ENCODE measurements at places on chromosomes 2 and 18.

DNA sequence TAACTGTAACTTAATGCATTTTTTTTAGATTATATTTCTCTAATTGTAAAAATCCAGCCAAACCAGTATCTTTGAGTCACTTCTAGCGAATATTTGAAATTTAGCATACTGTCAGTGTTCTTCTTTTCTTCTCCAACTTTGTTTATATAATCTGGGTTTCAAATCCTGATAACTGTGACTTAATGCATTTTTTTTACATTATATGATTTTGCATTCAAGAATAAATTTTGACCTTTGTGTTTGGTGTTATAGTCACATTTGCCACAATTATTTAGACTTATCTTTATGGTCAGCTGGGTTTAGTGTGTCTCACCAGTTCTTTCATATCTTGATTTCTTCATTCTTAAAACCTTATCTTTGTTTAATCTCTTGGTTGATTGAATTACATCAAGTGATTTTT, 345.7 kb downstream of the SLC4A3 start:
- no peaks in the 10 kb centered on the region for H3K27me3 ChIP-seq
- no peak overlapping the region for H3K27ac ChIP-seq
- no peaks in the 10 kb centered on the region for H3K36me3 ChIP-seq
- H3K4me3 ChIP-seq, result no peak overlapping the region
- no peak for DNase-seq

DNA sequence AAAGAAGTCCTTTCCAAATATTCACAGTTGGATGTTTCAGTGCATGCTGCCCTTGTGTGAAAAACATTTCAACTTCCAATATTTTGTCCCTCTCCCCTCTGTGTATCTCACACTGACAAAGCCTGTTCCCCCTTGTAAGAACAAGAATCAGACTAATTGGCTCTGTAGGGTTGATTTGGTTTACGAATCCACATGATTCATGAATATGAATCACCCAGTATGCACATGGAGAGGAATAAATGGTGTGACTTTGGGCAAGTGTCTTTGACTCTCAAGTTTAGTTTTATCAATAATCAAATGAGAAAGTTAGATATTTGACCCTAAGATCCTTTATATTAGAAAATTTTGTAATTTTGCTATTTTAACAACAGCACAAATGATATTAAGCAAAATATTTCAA, 9.3 kb upstream of the CDH20 start:
- H3K36me3 ChIP-seq, result no peaks in the 10 kb centered on the region
- H3K27ac ChIP-seq, result no peak overlapping the region
- peaks cover 12% of the 10 kb centered on the region for H3K27me3 ChIP-seq
- H3K4me3 ChIP-seq, result no peak overlapping the region
- H3K4me1 ChIP-seq, result no peaks in the 10 kb centered on the region

GRCh38 chr2:101026923-101027469, 24.9 kb downstream of the RPL31 start:
- no peak for DNase-seq
- H3K27ac ChIP-seq, result no peak overlapping the region
- no peak overlapping the region for H3K4me3 ChIP-seq
- H3K27me3 ChIP-seq, result no peaks in the 10 kb centered on the region
- H3K4me1 ChIP-seq, result no peaks in the 10 kb centered on the region
- no peaks in the 10 kb centered on the region for H3K36me3 ChIP-seq

DNA sequence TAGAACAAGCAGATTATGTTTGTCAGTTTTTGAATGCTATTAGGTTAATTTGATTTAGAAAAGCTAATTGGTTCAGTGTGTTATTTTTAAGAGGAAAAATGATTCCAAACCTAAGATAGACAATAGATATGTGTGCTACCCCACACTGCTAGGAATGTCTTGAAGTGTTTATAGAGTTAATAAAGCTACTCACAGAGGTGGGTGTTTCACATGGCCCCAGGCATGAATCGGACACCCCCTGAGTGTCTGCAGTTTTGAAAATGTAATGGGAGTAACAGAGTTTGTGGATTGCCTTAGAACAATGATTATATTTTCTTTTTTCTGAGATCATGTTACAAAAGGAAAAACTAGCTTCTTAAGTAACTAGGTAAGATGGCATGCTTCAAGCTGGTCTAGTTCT, 348.3 kb downstream of the ADCYAP1 start:
- no peaks in the 10 kb centered on the region for H3K36me3 ChIP-seq
- H3K4me1 ChIP-seq, result no peaks in the 10 kb centered on the region
- no peaks in the 10 kb centered on the region for H3K27me3 ChIP-seq

GRCh38 chr18:69383186-69383585, 17.5 kb upstream of the DOK6 start:
- no peaks in the 10 kb centered on the region for H3K4me1 ChIP-seq
- no peak overlapping the region for H3K4me3 ChIP-seq
- H3K27me3 ChIP-seq, result peaks cover 3% of the 10 kb centered on the region
- H3K27ac ChIP-seq, result no peak overlapping the region
- no peak for DNase-seq

DNA sequence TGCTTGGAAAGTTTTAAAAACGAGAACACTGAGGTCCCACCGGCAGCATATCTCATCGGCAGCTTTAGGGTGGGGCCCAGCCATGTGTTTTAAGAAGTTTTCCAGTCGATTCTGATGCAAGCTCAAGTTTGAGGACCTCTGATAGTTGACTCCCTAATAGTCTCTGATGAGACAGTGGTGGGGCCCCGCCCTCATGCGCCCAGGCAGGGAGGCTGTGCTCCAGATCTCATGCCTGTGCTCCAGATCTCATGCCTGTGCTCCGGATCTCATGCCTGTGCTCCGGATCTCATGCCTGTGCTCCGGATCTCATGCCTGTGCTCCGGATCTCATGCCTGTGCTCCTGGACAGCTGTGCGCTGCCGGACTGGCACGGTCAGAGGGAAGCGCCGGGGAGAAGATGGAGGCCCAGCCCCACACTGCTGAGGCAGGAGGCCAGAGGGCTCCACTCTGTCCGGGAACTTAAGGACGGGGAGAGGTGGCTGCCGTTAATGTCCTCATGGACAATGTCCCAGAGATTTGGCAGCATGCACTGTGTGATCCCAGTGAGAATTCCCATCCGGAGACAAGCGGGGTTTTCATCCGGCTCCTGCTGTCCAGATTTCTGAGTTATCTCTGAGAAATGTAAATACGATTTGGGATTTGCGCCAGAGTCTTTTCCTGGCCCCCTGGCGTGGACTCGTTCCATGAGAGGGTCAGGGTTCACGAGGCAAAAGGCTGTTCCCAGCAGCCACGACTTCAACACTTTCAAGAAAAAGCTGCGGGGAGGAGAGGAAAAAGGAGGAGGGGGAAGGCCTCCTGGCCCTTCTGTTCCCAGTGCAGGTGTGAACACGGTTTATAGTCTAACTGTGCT, 9.4 kb upstream of the COLEC11 start:
- no peak overlapping the region for H3K27ac ChIP-seq
- DNase-seq, result no peak
- no peak overlapping the region for H3K4me3 ChIP-seq
- peaks cover 16% of the 10 kb centered on the region for H3K36me3 ChIP-seq
- no peaks in the 10 kb centered on the region for H3K27me3 ChIP-seq

DNA sequence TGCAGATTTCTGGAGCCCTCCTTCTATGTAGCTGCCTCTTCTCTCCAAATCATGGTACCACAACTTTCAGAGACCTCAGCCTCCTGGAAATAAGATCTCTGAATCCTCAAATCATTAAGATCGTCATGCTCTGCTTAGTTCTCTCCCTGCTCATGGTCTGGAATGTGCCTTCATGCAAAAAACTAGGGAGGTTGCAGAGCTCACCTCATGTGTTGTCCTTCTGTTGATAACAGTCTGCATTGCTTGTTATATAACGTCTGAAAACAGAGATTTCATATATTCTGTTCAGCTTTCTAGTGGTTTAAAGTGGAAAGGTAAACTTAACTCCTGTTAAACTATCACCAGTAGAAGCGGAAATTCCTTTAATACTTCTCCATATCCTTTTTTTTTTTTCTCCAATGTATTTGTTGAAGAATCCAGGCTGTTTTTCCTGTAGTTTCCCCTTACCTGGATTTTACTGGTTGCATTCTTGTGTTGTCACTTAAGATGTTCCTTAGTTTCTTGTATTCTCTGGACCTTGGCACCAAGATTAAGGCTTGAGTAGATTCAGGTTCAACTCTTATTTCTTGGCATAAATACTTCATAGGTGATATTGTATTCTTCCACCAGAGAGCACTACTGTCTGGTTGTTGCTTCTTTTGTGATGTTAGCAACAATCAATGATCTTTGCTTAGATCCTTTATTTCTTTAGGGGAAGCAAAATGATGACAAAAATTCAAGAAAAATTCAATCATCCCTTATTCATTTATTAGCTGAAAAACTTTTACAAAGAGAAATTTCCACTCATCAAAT, 211.3 kb downstream of the LOXHD1 start:
- H3K4me3 ChIP-seq, result no peak overlapping the region
- H3K36me3 ChIP-seq, result no peaks in the 10 kb centered on the region
- no peak for DNase-seq
- no peak overlapping the region for H3K27ac ChIP-seq

DNA sequence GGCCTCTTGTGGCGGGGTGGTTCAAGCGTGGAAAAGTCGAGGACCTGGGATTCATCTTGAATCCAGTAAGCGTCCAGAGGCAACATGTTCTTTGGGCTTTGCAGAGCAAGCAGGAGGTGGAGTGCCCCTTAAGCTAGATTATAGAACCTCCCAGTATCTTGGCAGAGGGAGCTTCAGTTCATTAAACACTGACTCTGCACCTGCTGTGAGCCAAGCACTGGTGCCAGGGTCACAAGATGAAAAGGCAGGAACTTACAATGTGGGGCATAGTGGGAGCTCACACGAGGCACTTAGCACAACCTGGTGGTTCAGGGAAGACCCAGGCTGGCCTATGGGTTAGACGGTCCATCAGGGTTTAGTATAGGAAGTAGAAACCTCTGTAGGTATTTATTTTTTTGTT, 7.4 kb upstream of the FZD5 start:
- no peaks in the 10 kb centered on the region for H3K27me3 ChIP-seq
- DNase-seq, result no peak
- no peaks in the 10 kb centered on the region for H3K36me3 ChIP-seq

DNA sequence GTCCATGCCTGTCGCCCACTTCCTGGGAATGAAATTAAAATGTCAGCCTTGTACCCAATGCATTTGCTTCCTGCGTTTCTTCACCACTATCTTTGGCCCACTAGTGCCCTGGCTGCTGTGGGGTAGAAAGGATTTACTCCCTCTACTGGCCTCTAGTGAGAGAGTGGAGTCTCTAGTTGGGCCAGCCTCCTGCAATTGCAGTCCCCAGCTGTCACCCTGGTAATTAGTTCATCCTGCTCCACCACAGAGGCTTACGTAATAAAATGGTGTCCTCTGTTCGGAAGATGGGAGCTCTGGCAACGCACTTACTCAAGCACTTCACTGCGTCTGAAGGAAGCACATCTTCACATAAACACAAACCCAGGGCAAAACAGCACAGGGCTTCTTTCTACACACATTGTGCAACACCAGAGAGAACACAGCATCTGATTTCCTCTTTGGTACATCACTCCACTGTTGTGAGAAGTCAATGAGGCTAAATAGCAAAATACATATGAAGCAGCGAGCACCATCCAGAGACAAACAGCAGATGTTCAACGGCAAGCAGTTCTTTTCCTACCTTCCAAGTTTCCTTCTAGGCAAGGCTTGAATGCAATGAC, 274.6 kb downstream of the LRATD1 start:
- H3K36me3 ChIP-seq, result no peaks in the 10 kb centered on the region
- DNase-seq, result no peak
- no peak overlapping the region for H3K4me3 ChIP-seq

DNA sequence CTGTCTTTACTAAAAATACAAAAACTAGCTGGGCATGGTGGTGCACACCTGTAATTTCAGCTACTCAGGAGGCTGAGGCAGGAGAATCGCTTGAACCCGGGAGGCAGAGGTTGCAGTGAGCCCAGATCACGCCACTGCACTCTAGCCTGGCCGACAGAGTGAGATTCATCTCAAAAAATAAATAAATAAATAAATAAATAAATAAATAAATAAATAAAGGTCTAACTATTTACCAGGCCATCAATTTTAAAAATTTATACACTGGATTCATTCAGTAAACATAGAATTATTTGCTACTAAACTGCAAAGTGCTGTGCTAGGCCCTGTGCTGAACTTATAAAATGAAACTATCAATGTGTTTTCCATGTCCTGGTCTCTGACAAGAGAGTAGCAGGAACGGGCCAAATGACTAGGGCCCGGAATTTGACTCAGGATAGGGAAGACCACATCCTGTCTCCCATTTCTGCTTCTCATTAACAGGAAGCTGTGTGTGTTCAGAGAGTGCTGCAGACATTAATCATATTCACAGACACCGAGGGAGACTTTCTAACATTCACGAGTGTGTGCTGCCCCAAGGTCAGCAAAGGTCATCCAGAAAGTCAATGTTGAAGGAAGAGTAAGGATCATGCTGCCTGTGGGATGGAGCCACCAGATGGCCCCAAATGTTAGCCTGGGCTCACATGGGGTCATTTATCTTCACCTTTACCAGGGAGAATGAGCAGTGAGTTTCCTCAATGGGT, 95.8 kb downstream of the SPP2 start:
- DNase-seq, result no peak
- no peak overlapping the region for H3K27ac ChIP-seq
- H3K27me3 ChIP-seq, result no peaks in the 10 kb centered on the region
- no peak overlapping the region for H3K4me3 ChIP-seq
- no peaks in the 10 kb centered on the region for H3K36me3 ChIP-seq

DNA sequence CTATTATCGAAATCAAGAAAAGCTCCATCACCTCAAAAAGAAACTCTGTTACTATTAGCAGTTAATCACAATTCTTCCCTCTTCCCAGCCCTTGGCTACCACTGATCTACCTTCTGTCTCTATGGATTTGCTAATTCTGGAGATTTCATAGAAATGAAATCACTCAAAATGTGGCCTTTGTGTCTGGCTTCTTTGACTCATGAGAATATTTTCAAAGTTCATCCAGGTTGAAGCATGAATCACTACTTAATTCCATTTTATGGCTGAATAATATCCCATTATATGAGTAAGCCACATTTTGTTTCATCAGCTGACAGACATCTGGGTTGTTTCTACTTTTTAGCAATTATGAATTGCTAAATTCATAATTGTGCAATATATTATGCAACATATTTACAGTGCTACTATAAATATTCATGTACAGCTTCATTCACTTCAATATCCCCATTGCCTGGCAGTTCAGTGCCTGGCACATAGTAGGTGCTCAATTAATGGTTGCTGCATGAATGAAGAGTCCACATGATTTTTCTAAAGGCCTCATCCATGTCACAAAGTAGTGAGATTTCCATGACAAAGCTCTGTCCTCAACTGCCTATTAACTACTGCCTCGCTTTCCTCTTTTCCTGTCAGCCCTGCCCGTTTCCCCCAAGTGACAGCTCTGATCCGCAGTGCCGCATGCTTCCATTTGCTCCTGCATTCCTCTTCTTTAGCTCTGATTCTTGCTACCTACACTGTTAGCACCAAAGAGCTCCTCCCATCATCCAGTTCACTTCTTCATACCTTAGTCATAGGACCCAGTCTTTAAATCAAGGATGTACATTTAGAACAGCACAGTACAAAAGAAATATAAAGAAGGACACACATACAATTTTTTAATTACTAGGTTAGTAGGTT, 32.8 kb downstream of the CCDC93 start:
- H3K4me3 ChIP-seq, result no peak overlapping the region
- no peak overlapping the region for H3K27ac ChIP-seq
- peaks cover 19% of the 10 kb centered on the region for H3K36me3 ChIP-seq
- H3K4me1 ChIP-seq, result peaks cover 2% of the 10 kb centered on the region

- no peak for DNase-seq
- H3K4me3 ChIP-seq, result no peak overlapping the region
- H3K27ac ChIP-seq, result no peak overlapping the region
- H3K27me3 ChIP-seq, result no peaks in the 10 kb centered on the region
- H3K36me3 ChIP-seq, result no peaks in the 10 kb centered on the region
Observed at GRCh38 chr18:54852780-54853675, 24.8 kb downstream of the RAB27B start.
